Activated T-cell treated with anti-CD3 and anti-CD28 coated beads for 1 hour (primary cell): ENCODE measurements at places on chromosomes 2 and 18.

GRCh38 chr2:36333350-36334012 is 22.1 kb upstream of the CRIM1 start:
- no peak for DNase-seq

GRCh38 chr2:72094701-72095100 is 53.0 kb downstream of the CYP26B1 start:
- no peak for DNase-seq

DNA sequence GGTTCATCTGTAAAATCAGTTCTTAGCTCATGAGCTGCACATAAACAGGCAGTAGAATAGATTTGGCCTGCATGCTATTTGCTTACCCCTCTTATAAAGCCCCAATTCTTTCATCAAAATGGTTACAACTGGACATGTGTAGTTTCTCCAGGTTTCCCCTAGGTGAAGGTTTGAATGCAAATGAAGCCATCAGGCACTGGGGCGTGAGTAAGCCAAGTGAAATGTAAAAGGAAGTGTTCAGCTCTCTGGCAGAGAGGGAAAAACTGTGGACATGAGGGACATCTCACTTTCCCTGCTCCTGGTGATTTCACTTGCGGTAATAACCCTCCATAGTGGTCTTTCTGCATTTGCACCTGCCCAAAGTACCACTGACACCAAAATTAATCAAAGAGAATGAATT is 1402.3 kb upstream of the LRRTM1 start:
- no peak for DNase-seq

DNA sequence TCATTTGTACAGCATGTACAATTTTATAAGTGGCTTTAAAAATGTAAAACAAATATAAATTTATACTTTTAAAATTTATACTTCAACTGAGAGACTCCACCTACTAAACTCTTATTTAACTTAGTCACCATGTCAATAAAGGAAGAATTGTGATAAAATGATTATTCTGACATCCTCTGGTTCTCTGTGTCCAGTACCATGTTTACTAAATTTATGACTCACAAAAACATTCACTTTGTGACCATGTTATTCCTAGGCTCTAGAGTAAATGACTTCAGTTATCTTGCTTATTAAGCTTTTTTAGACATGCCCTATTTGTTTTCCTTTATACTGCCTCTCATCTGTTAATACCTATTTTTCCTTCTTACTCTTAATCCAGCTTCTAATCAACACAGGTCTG is 959.6 kb upstream of the SLC39A10 start:
- no peak for DNase-seq

DNA sequence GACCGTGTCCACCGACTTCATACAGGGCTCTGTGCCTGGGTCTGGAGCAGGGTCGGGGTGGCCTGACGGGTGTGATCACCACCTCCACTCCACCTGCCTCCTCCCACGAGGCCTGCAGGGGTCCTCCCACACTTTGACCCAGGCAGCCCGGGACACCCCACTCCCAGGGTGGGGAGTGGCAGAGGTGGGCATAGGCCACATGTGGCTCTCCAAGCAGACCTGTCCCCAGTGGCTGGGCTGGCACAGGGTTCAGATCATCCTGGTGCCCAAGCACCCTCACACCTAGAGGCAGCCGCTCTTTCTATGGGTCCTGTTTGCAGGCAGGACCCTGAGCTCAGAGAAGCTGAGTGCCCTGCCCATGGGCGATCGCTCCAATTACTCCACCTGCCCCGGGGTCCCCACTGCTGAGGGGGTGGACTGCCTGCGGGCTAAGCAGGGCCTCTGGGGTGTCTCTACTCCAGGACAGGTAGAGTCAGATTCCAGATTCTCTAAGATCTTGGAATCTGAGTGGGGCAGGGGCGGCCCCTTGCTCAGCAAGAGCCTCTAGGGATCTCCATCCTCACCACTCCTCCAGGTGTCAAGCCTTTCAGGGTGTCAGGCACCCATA is 1.4 kb downstream of the NEURL3 start:
- no peak for DNase-seq

GRCh38 chr2:80154231-80154915 is 150.2 kb downstream of the LRRTM1 start:
- no peak for DNase-seq

- no peak for DNase-seq
Measured at GRCh38 chr2:186551323-186552050, 38.4 kb upstream of the ITGAV start.

DNA sequence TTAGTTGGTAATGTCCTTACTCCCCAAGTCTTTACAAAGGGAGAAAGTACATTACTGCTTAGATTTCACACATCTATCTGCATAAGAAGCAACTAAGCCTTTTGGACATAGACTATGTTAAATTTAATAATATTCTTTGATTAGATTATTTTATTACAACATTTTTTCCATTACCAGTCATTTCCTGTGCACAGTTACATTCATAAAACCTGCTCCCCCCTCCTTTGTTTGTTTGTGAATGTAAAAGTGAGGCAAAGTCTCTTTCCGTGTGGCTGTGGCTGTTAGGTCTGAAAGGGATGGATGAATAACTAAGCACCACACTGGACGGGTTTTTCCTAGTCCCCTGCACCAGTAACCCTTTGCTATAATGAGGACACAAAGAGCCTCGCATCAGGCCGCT is 9.6 kb downstream of the PTGR3 start:
- no peak for DNase-seq

DNA sequence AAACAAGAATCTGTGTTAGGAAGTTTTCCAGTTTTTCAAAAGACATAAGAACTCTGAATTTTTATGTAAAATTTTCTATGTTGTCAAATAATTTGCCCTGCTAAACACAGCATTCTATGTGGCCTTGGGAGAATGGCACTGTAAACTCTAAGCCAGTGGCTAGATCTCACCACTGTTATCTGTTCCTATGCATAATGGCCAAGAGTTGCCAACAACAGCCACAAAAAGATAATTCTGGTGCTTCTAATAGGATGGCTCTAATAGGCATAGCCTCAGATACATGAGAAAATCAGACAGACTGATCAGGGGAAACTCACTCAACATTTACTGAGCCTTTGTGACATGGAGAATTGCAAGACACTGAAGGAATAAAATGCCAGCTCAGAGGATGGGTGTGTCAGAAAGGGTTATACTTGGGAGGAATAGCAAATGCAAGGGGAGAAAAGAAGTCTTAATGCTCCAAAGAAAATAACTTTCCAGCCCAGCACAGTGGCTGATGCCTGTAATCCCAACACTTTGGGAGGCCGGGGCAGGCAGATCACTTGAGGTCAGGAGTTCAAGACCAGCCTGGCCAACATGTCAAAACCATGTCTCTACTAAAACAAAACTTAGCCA is 63.7 kb downstream of the COBLL1 start:
- no peak for DNase-seq

DNA sequence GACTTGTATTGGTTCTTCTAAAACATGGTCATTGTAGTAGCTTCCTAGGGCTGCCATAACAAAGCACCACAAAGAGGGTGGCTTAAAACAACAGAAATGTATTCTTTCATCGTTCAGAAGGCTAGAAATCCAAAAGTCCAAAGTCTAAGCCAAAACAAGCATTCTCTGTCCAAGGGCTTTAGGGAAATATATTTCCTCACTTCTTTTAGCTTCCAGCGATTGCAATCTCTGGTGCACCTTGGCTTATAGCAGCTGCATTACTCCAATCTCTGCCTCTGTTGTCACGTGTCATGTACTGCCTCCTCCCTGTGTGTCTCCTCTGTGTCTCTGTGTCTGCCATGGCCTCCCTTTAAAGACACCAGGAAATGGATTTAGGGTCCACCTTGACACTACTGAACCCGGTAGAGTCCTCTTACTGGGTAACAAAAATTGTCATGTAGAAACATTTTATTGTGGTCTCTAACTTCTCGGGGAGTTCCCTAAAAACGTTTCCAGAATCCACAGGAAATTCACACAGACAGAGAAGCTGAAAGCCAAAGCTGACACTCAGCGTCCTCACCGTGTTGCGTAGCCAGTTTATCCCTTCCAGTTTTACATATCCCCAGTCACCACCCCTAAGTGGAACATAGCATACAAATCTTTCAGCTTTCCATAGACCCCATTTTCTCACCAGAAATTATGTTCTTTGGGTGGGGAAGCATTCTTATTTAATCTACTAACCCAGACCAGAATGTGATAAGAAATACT is 20.7 kb upstream of the TTN start:
- DNase-seq, result no peak

GRCh38 chr18:63878343-63878742 is 9.2 kb upstream of the SERPINB2 start:
- no peak for DNase-seq

GRCh38 chr2:153641046-153641445 is 162.5 kb upstream of the RPRM start:
- DNase-seq, result no peak

GRCh38 chr2:37767959-37768925 is 96.8 kb upstream of the CDC42EP3 start:
- no peak for DNase-seq

DNA sequence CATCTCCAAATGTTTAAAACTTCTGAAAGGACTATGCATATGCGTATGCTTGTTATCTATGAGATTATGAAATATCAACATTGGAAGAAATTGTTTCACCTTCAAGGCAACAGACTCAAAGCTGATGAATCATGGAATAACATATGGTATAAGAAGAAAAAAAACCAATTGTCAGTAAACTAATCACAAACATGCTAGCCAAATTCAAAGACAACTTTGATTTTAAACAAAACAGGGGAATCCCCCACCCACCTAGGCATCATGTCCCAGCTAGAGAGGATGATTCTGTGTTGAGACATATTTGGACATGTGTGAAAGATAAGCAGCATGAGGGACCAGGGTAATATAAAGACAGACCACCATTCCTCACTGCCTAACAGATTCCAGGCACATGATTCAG is 147.7 kb downstream of the WDPCP start:
- DNase-seq, result no peak

- no peak for DNase-seq
Measured at GRCh38 chr18:56598422-56598821, 40.0 kb downstream of the TXNL1 start.

GRCh38 chr18:42901161-42901560 is 214.3 kb downstream of the RIT2 start:
- DNase-seq, result no peak

- no peak for DNase-seq
Measured at GRCh38 chr2:217521820-217522219, 481.0 kb downstream of the TNS1 start.

DNA sequence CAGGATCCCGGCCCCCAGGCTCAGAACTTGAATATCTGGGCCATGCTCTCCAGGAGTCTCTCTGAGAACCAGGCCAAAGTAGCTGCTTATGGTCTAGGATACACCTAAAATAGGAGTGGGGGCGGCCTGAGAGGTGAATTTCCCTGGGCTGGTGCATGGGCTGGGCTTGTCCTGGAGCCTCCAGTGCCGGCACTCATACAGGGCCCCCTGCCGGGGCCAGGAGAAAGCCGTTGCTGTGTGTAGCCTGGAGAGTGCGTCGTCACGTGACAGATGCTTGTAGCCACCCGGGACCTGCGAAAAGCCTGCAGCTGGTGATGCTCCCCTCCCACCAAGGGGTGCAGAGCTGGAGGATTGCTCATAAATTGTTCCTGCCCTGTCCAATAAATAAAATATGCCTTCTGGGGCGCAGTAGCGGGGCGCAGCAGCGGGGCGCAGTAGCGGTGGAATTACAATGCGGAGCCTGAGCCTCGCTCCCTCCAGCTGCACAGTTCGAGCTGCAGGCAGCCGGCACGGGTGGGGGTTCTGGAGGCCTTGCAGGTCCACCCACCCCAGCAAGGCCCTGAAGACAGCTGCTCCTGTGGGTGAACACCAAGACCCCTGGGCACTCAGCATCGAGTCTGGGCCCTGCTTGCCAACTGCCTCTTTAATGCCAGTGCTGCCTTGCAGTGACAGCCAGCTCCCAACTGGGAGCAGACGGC is 289.9 kb downstream of the NDUFA10 start:
- DNase-seq, result no peak

DNA sequence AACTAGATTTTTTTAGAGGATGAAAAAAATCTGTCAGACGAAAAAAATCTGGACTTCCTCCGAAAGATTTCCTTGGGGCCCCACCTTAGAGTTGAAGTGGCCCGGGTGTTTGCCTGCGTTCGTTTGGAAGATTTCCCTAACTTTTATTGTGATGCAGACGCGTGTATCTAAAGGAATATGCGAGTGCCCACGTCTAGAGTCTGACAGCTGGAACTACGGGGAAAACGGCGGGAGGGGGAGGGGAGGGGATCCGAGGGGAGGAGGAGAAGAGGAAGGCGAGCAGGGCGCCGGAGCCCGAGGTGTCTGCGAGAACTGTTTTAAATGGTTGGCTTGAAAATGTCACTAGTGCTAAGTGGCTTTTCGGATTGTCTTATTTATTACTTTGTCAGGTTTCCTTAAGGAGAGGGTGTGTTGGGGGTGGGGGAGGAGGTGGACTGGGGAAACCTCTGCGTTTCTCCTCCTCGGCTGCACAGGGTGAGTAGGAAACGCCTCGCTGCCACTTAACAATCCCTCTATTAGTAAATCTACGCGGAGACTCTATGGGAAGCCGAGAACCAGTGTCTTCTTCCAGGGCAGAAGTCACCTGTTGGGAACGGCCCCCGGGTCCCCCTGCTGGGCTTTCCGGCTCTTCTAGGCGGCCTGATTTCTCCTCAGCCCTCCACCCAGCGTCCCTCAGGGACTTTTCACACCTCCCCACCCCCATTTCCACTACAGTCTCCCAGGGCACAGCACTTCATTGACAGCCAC is 2.4 kb upstream of the SP9 start:
- no peak for DNase-seq

GRCh38 chr2:129587426-129588064 is 391.9 kb upstream of the RAB6C start:
- DNase-seq, result no peak

GRCh38 chr2:34747643-34748042 is 1148.5 kb upstream of the FAM98A start:
- DNase-seq, result no peak

- no peak for DNase-seq
Measured at GRCh38 chr18:22734791-22735627, 198.1 kb upstream of the RBBP8 start.
